ENCODE measurements at places on chromosomes 13 and 19. TPM values are rescaled to one million over a fixed set of nuclear protein-coding genes. Genes with fewer than 3 reads are reported as not detected.
A peak's percentile ranks its signal among the peaks of the same experiment; 100 is the strongest.

KLF2 gene
- 18.7 TPM for total RNA-seq

TMIGD2 gene
- total RNA-seq: 0.74 TPM

USHBP1 gene
- 1.3 TPM for total RNA-seq

TUBA3C gene
- total RNA-seq: not detected

PSPN gene
- 6.0 TPM for total RNA-seq

HNRNPL gene
- 418 TPM for total RNA-seq

ZNF419 gene
- total RNA-seq: 4.4 TPM

INAFM1 gene
- total RNA-seq: 19.6 TPM

ZNF229 gene
- 2.2 TPM for total RNA-seq

NUP58 gene
- 52.4 TPM for total RNA-seq

CGB1 gene
- not detected for total RNA-seq

ERICH4 gene
- total RNA-seq: not detected

- H3K36me3 ChIP-seq: no peaks in the 10 kb centered on the region
- no peak overlapping the region for H3K27ac ChIP-seq
- no peaks in the 10 kb centered on the region for H3K27me3 ChIP-seq
These were observed 162.9 kb downstream of the NHLRC3 start for GRCh38 chr13:39201180-39201579.

DNA sequence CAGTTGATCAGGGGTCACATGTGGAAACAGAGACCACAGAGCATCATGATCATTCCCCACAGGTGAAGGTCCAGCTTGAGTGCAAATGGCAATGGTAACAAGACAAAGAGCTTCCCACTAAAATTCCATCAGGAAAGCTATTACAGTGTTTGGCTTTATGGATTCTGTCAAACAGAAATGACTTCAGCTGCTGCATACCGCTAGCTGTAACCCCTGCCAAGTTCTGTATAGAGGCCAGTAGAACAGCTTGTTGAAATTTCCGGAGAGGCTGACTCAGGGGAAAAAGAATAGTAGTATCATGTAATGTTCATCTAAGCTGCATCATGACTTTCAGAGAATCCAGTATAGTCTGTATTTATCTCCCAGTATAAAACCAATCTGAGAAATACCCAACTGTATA is 1704.7 kb downstream of the SLITRK5 start:
- no peak overlapping the region for H3K4me3 ChIP-seq
- H3K27me3 ChIP-seq: no peaks in the 10 kb centered on the region
- no peaks in the 10 kb centered on the region for H3K4me1 ChIP-seq
- DNase-seq: no peak
- H3K36me3 ChIP-seq: no peaks in the 10 kb centered on the region

DNA sequence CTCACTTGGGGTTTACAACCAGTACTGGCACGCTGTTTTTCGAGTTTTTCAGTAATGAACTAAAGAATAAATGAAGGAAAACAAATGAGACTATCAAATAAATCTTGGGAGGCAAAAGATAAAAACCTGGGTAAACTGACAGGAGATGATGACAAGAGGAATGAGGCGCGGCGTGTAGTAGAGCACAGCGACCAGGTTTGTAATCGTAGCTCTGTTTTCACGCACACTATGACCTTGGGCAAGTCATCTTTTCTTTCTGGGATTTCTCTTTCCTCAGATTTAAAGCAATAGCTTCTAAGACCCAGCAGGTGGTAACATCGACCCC is 419 bp downstream of the MRPS31 start:
- peak overlapping the region; percentile 65 for H3K4me3 ChIP-seq
- H3K36me3 ChIP-seq: no peaks in the 10 kb centered on the region
- DNase-seq: no peak
- H3K4me1 ChIP-seq: no peaks in the 10 kb centered on the region
- peak overlapping the region; percentile 79 for H3K27ac ChIP-seq

DNA sequence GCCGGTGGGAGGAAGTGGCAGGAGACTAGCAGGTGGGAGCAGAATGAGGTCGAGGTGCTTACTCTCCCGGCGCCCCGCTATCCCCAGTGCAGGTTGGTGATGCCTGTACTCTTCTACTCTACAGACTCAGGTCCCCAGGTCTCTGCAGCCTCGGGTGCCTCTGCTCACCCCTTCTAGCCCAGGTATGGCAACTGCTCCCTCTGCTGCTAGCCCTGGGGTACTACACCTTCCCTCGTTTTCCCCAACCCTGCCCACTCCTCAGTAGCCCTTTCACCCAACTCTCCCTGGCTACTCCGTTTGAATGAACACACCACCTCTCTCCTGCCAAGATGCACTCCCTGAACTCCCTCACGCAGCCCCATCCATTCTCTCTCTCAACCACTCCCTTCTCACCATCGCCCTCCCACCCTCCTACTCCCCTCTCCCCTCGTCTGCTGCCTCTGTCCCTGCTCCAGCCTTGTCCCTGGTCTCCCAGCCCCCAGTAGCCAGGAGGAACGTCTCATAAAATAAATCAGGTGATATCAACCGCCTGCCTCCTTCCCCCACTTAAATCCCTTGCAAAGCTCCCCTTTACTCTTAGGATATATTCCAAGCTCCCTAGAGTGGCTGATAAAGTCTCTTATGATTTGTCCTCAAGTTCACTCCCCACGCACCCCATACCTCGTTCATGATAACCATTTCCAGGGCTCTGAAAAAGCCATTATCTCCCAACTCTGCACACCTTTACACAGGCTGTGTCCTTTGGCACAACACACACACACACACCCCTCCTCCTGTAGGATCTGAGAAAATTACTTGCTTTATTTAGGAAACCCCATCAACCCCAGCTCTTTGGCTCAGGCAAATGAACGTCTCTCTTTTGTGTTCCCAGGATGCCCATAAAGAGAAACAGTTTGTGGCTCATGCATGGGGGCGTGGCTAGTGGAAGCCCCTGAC is 8.2 kb upstream of the MEIS3 start:
- H3K27ac ChIP-seq: no peak overlapping the region
- no peaks in the 10 kb centered on the region for H3K36me3 ChIP-seq
- DNase-seq: peak; percentile 65
- H3K4me1 ChIP-seq: peaks cover 8% of the 10 kb centered on the region
- H3K27me3 ChIP-seq: peaks cover 23% of the 10 kb centered on the region

DNA sequence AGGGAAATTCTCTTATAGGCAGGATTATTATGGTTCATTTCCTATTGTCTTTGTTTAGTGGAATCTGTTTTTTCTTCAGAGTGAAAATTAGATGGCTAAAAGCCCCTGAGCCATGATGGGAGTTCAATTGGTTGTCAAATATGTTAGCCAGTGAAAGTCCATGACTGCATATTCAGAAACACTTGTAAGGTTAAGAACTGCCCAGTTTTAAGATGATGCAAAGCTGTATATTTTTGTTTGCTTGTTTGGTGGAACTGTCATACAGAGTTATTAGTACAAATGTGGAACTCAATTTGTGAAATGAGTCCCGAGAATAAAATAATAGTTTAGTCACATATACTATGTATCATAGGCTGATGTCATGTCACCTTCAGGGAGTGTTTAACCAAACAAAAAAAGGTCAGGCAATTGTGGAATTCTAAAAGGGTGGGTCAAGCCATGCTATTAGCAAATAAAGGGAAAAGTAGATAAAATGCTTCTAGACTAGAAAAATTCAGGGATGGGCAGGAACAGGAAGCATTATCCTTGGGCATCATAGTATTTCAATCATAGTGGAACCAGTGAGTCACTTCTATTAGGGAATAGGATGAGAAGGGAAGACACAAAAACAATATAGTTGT is 248.3 kb upstream of the SLITRK1 start:
- no peaks in the 10 kb centered on the region for H3K4me1 ChIP-seq
- H3K4me3 ChIP-seq: no peak overlapping the region
- no peaks in the 10 kb centered on the region for H3K27me3 ChIP-seq
- DNase-seq: no peak
- H3K27ac ChIP-seq: no peak overlapping the region
- no peaks in the 10 kb centered on the region for H3K36me3 ChIP-seq

- H3K4me3 ChIP-seq: no peak overlapping the region
- H3K27me3 ChIP-seq: no peaks in the 10 kb centered on the region
These were observed 26.4 kb upstream of the VSTM2B start for GRCh38 chr19:29499261-29499920.

DNA sequence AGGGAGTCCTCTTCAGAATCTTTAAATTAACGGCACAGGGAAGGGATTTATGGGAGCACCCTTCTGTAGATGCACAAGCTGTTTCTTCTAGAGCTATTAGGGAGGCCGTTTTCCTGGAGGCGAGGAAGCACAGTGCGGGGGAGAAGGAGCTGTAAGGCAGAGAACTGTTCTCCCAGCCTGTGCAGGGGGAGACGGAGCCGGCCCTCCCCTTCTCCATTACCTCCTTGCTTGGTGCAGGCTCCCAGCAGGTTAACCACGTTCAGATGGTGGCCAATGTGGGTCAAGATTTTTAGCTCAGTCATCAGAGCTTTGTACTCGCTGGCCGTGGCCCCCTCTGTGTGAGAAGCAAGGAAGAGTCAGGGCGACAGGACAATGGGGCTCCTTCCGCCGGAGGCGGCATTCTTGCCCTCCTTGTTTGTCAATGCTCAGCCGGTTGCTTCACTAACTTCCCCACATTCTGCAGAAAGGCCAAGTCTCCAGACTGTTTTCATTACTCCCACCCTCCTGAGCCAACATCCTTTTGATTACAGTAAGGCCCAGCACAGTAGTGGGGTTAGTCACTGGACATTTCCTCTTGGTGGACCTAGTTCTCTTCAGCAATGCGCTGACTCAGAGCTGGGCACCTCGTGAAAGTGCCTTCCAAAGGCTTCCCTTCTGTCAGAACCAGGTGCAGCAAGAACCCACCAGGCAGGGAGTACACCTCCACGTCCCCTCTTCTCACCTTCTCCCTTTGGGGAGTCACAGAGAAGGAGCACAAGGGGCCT is 165.4 kb downstream of the FLT1 start:
- H3K4me3 ChIP-seq: no peak overlapping the region
- no peak overlapping the region for H3K27ac ChIP-seq
- H3K36me3 ChIP-seq: no peaks in the 10 kb centered on the region
- DNase-seq: no peak
- no peaks in the 10 kb centered on the region for H3K4me1 ChIP-seq
- no peaks in the 10 kb centered on the region for H3K27me3 ChIP-seq

DNA sequence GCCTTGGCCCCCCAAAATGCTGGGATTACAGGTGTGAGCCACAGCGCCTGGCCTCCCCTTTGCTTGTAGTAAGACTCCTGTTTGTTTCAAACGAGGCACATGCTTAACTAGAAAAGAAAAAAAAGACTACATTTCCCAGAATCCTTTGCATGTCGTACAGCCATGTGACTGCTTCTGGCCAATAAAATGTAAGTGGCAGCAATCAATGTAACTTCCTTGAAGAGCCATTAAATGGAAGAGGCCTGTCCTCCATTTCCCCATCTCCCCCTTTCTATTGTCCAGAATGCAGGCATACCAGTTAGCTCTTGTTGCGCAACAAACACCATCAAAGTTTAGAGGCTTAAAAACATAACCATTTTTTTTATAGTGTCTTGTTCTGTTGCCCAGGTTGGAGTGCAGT is 10.4 kb upstream of the GPR32 start:
- DNase-seq: no peak
- H3K4me3 ChIP-seq: no peak overlapping the region
- H3K4me1 ChIP-seq: no peaks in the 10 kb centered on the region
- H3K36me3 ChIP-seq: no peaks in the 10 kb centered on the region
- no peaks in the 10 kb centered on the region for H3K27me3 ChIP-seq

DNA sequence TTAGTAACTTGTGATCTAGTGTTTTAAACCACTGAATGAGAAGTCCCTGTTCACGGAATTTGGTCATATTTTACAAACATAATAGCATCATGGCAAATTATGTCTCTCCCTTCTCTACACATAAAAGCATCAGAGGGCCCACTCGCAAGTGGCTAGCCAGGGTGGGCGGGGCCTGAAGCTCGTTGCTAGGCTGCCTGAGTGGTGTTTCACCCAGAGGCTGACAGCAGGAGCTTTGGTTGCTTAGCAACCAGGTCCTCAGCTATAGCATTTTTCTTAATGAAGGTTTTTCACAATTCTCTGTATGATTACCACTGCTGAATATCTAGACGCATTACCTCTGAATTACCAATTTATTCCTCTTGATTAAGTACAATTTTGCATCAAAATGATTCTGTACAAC is 126.5 kb downstream of the NALCN start:
- no peaks in the 10 kb centered on the region for H3K36me3 ChIP-seq
- H3K27ac ChIP-seq: no peak overlapping the region

DNA sequence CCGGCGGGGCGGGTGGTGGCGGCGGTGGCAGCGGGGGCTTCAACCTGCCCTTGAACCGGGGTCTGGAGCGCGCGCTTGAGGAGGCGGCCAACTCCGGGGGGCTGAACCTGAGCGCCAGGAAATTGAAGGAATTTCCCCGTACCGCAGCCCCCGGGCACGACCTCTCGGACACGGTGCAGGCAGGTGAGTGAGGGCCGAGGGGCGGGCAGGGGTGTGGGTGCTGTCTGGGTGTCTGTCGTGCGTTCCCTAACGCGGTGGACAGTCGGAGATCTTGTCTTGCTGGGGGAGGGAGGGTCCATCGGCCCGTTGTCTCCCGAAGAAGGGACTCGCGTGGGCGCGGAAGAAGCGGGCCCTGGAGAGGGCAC is 533 bp downstream of the LRCH1 start:
- no peaks in the 10 kb centered on the region for H3K36me3 ChIP-seq
- no peaks in the 10 kb centered on the region for H3K27me3 ChIP-seq
- peak overlapping the region; percentile 86 for H3K4me3 ChIP-seq

DNA sequence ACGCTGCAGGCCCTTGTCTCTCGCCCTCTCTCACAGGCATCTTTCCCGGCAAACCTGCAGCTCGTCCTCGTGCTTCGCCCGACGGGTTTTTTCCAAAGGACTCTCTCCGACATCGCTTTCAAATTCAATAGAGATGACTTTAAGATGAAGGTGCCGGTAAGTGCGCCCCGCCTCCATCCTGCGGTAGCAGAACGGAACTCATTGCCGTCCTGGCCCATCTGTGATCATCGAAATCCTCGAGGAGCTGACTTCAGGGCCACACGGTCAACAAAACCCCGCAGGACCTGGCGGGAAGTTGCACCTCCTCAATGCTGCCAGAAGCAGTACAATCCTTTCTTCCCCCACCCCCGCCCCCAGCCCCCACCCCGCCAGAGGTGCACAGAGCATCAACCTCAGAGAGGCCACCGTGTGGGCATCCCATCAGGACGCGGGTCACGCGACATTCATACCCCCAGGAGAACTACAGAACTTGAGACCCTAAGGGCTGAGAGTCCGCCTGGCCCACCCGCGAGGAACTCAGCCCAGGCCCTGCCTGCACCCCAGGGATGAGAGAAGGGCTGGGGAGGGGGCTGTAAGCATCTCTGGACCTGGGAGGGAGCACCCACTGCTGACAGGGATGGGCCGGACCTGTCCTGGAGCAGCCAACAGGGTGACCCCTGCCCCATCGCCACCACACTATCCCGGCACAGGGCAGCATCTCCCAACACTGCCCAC is 44.9 kb upstream of the F7 start:
- no peak overlapping the region for H3K27ac ChIP-seq
- no peaks in the 10 kb centered on the region for H3K27me3 ChIP-seq
- no peaks in the 10 kb centered on the region for H3K36me3 ChIP-seq
- DNase-seq: no peak

DNA sequence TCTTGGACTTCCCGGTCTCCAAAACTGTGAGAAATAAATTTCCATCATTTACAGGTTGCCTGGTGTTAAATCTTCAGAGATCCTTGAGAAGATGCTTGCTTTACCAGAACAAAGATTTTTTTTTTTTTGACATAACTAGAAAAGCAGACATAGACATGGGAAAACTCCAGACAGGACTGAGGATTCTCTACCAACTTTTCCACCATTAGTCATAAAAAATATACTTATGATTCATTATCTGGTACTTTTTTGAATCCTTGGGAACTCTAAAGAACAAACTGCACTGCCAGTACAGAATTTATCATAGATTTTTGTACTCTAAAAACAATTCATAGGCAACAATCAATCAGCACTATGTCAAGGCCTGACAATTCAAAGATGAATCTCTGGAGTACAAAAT is 487.6 kb downstream of the EFNB2 start:
- no peak overlapping the region for H3K4me3 ChIP-seq
- no peak overlapping the region for H3K27ac ChIP-seq
- H3K36me3 ChIP-seq: no peaks in the 10 kb centered on the region
- DNase-seq: no peak
- no peaks in the 10 kb centered on the region for H3K27me3 ChIP-seq

Measured in colonic mucosa (tissue), 4 donors.